CD4-positive, CD25-positive, alpha-beta regulatory T cell (primary cell): ENCODE measurements at places on chromosomes 7 and 10. TPM values are rescaled to one million over a fixed set of nuclear protein-coding genes. Genes with fewer than 3 reads are reported as not detected.
A peak's percentile ranks its signal among the peaks of the same experiment; 100 is the strongest.

DNA sequence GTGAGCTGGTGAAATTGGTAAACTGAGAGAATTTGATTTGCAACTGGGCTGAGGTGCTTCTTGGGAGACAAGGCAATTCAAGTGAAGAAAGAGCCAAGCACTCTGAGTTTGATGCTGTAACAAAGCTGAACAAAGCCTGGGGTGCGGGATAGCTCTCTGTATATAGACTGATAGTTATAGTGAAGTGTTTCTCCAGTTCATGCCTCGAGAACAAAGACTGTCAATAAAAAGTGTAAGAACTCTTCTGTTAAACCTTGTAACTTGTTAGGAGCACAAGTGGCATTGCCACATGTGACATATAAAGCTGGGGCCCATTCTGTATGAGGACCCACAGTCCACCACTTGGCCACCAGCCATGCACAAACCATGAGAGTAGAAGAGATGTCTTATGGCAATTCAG, 11.3 kb upstream of the PNPLA8 start:
- no peak for DNase-seq
- H3K36me3 ChIP-seq = no peaks in the 10 kb centered on the region
- H3K27me3 ChIP-seq = peaks cover 4% of the 10 kb centered on the region
- H3K4me1 ChIP-seq = no peaks in the 10 kb centered on the region
- no peak overlapping the region for H3K4me3 ChIP-seq
- H3K27ac ChIP-seq = no peak overlapping the region

DNA sequence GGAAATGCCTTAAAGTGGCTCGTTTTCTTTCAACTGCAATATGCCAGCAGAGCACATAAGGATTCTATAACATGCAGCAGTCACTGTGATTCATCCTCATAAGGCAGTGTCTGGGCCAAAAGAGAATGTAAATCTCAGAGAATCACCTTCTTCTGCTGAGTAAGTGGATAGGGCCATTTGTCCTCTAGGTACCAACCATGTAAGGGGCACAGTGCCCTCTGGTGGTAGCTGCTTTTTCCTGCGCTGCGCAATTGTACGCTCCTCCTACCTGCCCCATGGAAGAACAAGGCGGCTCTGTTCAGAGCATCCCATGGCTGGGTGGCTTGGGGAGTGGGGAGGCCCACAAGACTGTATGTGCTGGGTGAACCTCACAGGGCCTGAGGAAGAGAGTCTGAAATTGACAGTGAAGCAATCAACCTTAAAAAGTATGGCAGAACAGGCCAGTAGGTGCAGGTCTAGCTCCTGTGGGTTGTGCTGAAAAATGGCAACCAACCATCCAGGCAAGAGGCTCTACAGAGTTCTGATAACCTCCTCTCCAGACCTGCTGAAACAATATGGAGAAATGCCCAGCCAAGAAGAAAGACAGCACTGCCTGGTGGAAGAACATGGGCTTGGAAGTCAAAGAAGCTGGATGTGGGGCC, 78.6 kb upstream of the C10orf90 start:
- no peaks in the 10 kb centered on the region for H3K36me3 ChIP-seq
- no peak overlapping the region for H3K4me3 ChIP-seq
- H3K4me1 ChIP-seq = no peaks in the 10 kb centered on the region
- no peak overlapping the region for H3K27ac ChIP-seq
- peak; percentile 52 for DNase-seq

GRCh38 chr10:80201608-80202141, 3.7 kb downstream of the ANXA11 start:
- H3K4me3 ChIP-seq = peak overlapping the region; percentile 87
- peaks cover 91% of the 10 kb centered on the region for H3K4me1 ChIP-seq
- no peak for DNase-seq
- peaks cover 13% of the 10 kb centered on the region for H3K36me3 ChIP-seq

DNA sequence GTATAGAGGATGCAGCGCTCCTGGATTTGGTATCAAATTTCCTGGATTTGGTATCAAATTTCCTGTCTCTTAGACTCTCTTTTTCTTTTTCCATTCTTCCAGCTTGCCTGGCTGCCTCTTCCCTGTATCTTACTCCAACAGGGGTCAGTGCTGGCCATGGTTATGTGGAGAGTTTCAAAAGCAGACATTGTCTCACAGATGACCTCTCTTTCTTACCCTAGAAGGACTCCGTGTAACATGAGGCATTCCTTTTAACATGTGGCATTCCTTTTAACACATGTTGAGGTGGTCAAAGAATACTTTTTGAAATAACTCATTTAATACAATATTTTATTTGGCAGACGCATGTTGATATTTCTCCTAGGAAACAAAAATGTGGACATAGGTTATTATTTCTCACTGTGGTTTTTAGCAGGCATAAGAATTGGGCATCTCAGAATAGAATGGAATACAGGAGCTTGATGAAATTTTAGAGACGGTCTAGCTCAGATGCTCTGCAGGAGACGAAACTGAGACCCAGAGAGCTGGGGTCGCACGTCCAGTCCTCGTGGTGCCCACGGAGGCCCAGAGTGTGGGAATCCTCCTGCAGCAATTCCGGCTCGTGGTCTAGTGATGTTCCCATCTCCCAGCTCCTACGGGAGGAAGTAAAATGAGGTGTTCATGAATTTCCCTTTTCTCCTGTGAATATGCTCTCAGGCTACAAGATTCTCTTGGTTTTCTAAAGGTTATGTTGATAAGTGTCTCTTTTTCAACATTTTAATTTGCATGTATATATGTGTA, 59.6 kb upstream of the PITRM1 start:
- no peak overlapping the region for H3K27ac ChIP-seq
- no peaks in the 10 kb centered on the region for H3K36me3 ChIP-seq
- peaks cover 9% of the 10 kb centered on the region for H3K4me1 ChIP-seq
- peaks cover 2% of the 10 kb centered on the region for H3K27me3 ChIP-seq

- H3K4me1 ChIP-seq = peaks cover 18% of the 10 kb centered on the region
- H3K27me3 ChIP-seq = no peaks in the 10 kb centered on the region
Observed at GRCh38 chr7:2876031-2876731, 32.1 kb upstream of the GNA12 start.

GRCh38 chr10:99389729-99390480, 40.5 kb downstream of the GOT1 start:
- no peaks in the 10 kb centered on the region for H3K27me3 ChIP-seq
- no peak for DNase-seq
- H3K36me3 ChIP-seq = no peaks in the 10 kb centered on the region
- H3K27ac ChIP-seq = no peak overlapping the region

- H3K4me1 ChIP-seq = no peaks in the 10 kb centered on the region
- no peak overlapping the region for H3K27ac ChIP-seq
- no peak for DNase-seq
- no peaks in the 10 kb centered on the region for H3K36me3 ChIP-seq
- H3K27me3 ChIP-seq = no peaks in the 10 kb centered on the region
Observed at GRCh38 chr7:42627101-42627500, 284.8 kb downstream of the C7orf25 start.

- H3K27me3 ChIP-seq = no peaks in the 10 kb centered on the region
- no peaks in the 10 kb centered on the region for H3K36me3 ChIP-seq
- no peak for DNase-seq
- H3K4me1 ChIP-seq = peaks cover 6% of the 10 kb centered on the region
- no peak overlapping the region for H3K27ac ChIP-seq
Observed at GRCh38 chr7:5284304-5285281, 1.9 kb downstream of the SLC29A4 start.

DNA sequence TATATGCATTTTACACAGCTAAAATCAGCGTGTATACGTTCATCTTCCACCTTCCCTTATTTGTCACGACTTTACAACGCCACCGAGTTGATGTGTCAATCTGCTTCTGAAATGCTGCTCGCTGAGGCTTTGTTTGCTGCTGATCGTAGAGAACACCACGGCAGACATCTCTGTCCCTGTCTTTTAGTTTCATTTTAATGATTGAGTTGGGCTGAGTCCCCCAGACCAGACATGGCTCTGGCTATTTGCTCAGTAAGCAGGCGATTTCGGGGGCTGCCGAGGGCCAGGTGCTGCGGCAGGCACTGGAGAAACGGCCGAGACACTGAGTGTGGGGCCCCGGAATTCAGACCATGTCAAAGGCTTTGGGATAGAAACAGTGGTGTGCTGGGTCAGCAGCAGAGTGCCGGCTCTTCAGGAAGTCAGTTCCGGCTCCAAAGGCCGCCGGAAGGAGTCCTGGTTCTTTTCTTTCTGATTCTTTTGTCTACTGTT, 5.0 kb downstream of the LRRC27 start:
- no peaks in the 10 kb centered on the region for H3K27me3 ChIP-seq
- H3K4me1 ChIP-seq = peaks cover 20% of the 10 kb centered on the region
- peak overlapping the region; percentile 29 for H3K27ac ChIP-seq
- H3K4me3 ChIP-seq = peak overlapping the region; percentile 80
- no peaks in the 10 kb centered on the region for H3K36me3 ChIP-seq
- peak; percentile 49 for DNase-seq

DNA sequence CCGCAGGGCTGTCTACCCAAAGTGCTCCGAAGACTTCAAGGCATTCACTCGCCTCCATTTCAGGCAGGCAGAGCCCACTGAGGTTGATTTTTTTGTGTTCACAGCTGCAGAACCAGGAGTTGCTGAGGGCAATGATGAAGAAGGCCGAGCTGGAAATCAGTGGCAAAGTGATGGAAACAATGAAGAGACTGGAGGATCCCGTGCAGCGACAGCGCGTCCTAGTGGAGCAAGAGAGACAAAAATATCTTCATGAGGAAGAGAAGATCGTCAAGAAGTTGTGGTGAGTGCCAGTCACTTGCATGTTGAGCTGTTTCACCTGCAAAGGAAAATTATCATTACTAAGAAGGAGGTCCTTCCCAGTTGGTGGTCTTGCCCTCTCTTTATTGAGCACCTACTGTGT, 210.5 kb downstream of the ARHGAP21 start:
- no peak overlapping the region for H3K27ac ChIP-seq
- no peaks in the 10 kb centered on the region for H3K36me3 ChIP-seq
- DNase-seq = no peak
- no peak overlapping the region for H3K4me3 ChIP-seq

GRCh38 chr10:122055252-122055651, 66.3 kb downstream of the TACC2 start:
- H3K27me3 ChIP-seq = no peaks in the 10 kb centered on the region
- H3K4me3 ChIP-seq = no peak overlapping the region
- H3K27ac ChIP-seq = no peak overlapping the region
- no peaks in the 10 kb centered on the region for H3K36me3 ChIP-seq

DNA sequence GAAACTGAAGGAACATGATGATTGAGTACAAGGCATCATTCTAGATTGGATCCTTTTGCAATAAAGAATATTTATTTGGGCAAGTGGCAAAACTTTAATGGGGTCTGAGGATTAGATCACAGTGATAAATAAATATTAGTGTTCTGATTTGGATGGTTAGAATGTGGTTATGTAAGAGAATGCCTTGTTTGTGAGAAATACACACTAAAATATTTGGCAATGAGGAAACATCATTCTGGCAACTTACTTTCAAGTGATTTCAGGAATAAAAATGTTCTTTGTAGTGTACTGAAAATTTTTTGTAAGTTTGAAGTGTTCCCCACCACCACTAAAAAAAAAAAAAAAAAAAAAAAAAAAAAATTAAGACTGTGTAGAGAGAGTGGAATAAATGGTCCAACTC, 185.1 kb upstream of the NEBL start:
- H3K27ac ChIP-seq = no peak overlapping the region
- no peaks in the 10 kb centered on the region for H3K36me3 ChIP-seq
- H3K4me3 ChIP-seq = no peak overlapping the region
- no peaks in the 10 kb centered on the region for H3K4me1 ChIP-seq
- DNase-seq = no peak
- no peaks in the 10 kb centered on the region for H3K27me3 ChIP-seq

DNA sequence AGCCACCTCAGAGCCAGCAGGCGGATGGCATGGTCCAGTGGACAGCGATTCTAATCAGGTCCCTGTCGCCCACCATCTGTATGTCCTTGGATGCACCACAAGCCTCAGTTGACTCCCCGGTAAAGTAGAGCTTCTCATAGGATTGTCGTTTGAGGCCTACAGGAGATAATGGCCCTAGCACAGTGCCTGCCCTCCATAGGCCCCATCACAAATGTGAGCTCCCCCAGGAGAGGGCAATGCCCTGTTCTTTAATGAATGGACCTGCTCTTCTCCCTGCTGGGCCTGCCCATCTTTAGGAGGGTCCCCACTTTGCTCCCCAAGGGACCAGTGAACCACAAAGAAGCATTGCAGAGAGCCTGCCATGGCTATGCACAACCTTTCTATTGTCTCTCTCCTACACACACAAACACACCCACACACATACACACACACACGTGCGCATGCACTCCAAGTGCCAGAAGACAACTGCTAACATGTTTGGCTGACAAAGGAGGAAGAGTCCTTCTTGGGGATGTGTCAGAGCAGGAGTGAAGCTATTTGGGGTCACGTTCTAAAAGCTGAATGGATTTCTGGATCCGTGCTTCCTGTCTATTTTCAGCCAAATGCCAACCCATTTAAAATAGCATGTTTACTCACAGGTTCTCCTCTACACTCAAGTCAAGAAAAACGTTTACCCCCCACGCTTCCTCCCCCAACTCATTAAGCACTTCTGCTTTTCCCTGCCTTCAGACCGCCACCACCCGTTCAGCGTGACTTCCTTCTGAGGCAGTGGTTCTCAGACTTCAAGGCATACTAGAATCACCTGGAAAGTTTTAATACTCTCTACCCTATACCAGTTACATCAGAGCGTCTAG, 196.1 kb downstream of the GRID1 start:
- H3K27me3 ChIP-seq = no peaks in the 10 kb centered on the region

- H3K4me3 ChIP-seq = no peak overlapping the region
- H3K36me3 ChIP-seq = no peaks in the 10 kb centered on the region
- no peak for DNase-seq
Observed at GRCh38 chr10:131436458-131436857, 124.9 kb upstream of the TCERG1L start.

- H3K27me3 ChIP-seq = no peaks in the 10 kb centered on the region
- DNase-seq = no peak
- no peak overlapping the region for H3K4me3 ChIP-seq
Observed at GRCh38 chr10:87640043-87640442, 19.6 kb upstream of the PAPSS2 start.

DNA sequence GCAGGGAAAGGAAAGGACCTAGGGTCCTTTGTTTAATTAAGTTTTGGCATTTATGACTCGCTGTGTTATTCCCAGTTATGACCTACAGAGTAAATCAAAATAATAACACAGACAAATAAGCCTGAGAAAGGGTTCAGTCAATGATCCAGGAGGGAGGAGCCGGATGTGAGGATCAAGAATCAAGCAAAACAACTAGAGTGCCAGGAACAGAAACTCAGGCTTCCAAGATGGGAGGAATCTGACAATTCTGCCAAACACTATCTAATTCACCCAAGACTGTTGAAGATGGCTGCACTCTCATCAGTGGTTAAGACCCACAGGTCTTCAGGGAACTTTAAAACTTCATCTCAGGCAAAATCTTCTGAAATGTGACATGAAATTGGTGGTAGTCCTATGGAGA, 50.3 kb upstream of the PIP4K2A start:
- no peak overlapping the region for H3K4me3 ChIP-seq
- H3K27me3 ChIP-seq = peaks cover 2% of the 10 kb centered on the region
- no peaks in the 10 kb centered on the region for H3K36me3 ChIP-seq
- no peak for DNase-seq
- no peaks in the 10 kb centered on the region for H3K4me1 ChIP-seq

The RADIL gene
- polyA plus RNA-seq = not detected

The SYNPO2L gene
- polyA plus RNA-seq = not detected

The ZNF503 gene
- not detected for polyA plus RNA-seq

The NACAD gene
- not detected for polyA plus RNA-seq

The SORCS1 gene
- polyA plus RNA-seq = not detected

The CC2D2B gene
- 0.63 TPM for polyA plus RNA-seq
